ENCODE measurements at places on chromosomes 4 and X. TPM values are rescaled to one million over a fixed set of nuclear protein-coding genes. Genes with fewer than 3 reads are reported as not detected.
A peak's percentile ranks its signal among the peaks of the same experiment; 100 is the strongest.

The KLHL13 gene
- 3.7 TPM for total RNA-seq

The DGAT2L6 gene
- total RNA-seq = not detected

The TLR6 gene
- total RNA-seq = 0.34 TPM

GRCh38 chr4:53011259-53011905 lies 149.3 kb downstream of the RASL11B start:
- H3K4me1 ChIP-seq = no peaks in the 10 kb centered on the region
- H3K27ac ChIP-seq = no peak overlapping the region
- H3K27me3 ChIP-seq = no peaks in the 10 kb centered on the region
- H3K36me3 ChIP-seq = no peaks in the 10 kb centered on the region
- no peak for DNase-seq

- no peak overlapping the region for H3K4me3 ChIP-seq
- H3K27me3 ChIP-seq = no peaks in the 10 kb centered on the region
- H3K27ac ChIP-seq = no peak overlapping the region
- no peaks in the 10 kb centered on the region for H3K4me1 ChIP-seq
- no peak for DNase-seq
These were observed 14.8 kb downstream of the PRSS12 start for GRCh38 chr4:118337954-118338353.

- DNase-seq = no peak
- H3K4me3 ChIP-seq = no peak overlapping the region
- no peaks in the 10 kb centered on the region for H3K27me3 ChIP-seq
- no peaks in the 10 kb centered on the region for H3K36me3 ChIP-seq
- no peaks in the 10 kb centered on the region for H3K4me1 ChIP-seq
These were observed 2042.2 kb downstream of the ARAP2 start for GRCh38 chr4:34202154-34202553.

DNA sequence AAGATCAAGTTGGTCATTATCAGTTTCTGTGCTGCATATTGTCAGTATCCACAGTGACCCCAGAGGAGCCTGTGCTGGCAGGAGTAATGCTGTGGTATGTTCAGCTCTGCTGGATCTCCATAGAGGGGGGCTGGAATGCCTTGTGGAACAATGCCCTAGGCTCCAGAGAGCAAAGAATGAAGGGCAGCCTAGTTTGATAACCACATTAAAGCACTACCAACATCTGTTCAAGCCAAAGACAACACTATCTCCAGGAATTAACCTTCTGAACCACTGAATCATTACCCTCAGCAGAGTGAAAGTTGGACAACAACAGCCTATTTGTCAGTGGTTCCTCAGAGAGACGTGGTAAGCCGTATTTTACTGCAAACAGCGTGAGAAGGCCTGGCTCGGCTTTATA lies 192.3 kb upstream of the CXorf66 start:
- H3K4me3 ChIP-seq = no peak overlapping the region
- no peaks in the 10 kb centered on the region for H3K4me1 ChIP-seq
- H3K27me3 ChIP-seq = peaks cover 5% of the 10 kb centered on the region
- DNase-seq = no peak

DNA sequence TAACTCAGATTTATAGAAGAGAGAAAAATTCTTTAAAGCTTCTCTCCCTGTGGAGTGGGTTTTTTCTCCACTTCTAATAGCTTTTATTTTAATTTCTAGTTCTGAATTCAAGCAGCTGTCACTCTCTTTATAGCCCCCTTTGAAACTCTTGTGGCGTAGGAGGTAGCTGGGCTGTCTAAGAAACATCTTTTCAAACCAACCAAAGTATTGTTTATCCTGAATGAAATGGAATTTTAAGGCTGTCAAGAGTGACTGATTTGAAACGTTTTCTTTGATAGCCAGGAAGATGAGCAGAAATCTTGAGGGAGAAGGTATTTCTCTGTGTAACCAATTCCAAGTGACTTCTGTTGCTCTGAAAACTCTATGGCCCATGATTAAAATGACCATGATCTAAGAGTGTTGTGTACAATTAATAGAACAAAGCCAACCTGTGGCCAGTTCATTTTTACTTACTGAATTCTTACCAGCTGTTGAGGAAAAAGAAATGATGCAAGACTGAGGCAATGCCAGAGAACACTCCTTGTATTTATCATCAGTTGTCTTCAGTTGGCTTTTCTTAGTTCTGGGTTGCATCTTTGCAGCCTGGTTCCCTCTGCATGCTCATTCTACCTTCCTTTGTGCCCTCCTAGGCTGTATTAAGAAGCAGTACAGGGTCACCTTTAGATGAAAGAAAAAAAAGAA lies 298.4 kb downstream of the ARHGAP10 start:
- no peak overlapping the region for H3K4me3 ChIP-seq
- H3K27ac ChIP-seq = peak overlapping the region; percentile 47
- H3K36me3 ChIP-seq = no peaks in the 10 kb centered on the region

- peak overlapping the region; percentile 47 for H3K27ac ChIP-seq
- H3K27me3 ChIP-seq = no peaks in the 10 kb centered on the region
- H3K4me3 ChIP-seq = peak overlapping the region; percentile 74
- peaks cover 13% of the 10 kb centered on the region for H3K4me1 ChIP-seq
- no peaks in the 10 kb centered on the region for H3K36me3 ChIP-seq
These were observed 118.2 kb upstream of the KIT start for GRCh38 chr4:54539500-54540029.
